ENCODE measurements at places on chromosomes 7 and 10.

GRCh38 chr10:47036771-47037170 is 125.5 kb downstream of the PTPN20 start:
- no peak for DNase-seq

DNA sequence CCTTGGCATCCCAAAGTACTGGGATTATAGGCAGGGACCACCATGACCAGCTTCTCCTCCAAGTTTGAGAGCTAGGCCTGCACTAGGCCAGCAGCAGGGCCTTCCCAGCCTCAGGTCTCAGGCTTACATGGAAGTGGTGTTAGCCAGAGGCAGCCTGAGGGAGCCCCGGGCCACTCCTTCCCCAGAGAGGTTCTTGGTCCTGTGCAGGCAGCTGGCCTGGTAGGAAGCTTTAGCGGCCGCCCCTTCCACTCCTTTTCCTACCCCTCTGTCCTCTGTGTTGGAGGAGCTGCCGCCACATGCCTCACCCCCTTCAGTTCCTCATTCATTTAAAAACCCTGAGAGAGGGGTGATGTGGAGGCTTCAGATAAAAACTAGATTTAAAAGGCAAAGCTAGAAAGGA is 40.3 kb downstream of the TSPAN15 start:
- DNase-seq, result no peak

- DNase-seq, result no peak
Measured at GRCh38 chr7:139095194-139095659, 14.3 kb downstream of the ZC3HAV1 start.

DNA sequence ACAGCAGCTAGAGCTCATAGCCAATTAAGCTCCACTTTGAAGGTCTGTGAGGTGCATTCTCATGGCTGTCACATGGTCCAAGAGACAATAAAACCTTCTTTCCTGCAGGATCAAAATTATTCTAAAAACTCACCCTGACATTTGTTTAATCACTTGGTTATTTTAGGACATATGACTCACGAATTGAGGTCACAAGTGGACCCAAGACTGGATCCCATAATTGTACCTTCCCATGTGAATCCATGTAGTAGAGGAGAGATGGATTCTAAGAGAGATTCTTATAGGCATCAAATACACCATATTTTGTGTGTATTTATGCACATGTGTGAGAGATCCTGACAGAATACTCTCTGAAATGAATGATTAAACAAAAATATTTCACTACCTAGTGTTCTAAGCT is 18.1 kb downstream of the POLR1F start:
- no peak for DNase-seq

DNA sequence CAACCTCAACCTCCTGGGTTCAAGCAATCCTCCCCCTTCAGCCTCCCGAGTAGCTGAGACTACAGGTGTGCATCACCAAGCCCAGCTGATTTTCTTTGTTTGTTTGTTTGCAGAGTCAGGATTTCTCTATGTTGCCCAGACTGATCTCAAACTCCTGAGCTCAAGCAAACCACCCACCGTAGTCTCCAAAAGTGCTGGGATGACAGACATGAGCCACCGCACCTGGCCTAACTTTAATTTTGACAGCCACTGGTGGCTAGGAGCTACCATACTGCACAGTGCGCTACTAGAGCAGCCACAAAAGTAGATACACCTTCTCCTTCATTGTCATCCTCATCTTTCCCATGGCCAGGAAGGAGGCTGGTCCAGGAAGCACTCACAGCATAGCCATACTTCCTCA is 31.2 kb upstream of the GATA3 start:
- DNase-seq, result no peak

DNA sequence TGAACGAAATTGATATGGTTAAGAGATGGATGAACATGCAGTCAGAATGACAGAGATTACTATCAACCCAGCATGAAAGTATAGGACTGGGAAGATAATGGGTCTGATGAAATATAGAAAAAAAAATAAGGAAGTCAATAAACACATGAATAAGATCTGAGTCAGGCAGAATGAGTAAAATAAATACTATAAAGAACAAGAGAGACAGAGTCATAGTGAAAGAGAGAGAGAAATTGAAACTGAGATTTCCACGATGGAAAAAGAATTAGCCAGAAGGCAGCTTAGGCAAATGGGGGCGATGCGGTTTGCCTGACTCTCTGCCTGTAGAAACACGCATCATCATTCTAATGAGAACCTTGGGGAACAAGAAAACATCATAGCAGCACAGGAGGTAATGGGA is 26.6 kb downstream of the SEMA3D start:
- DNase-seq, result no peak

DNA sequence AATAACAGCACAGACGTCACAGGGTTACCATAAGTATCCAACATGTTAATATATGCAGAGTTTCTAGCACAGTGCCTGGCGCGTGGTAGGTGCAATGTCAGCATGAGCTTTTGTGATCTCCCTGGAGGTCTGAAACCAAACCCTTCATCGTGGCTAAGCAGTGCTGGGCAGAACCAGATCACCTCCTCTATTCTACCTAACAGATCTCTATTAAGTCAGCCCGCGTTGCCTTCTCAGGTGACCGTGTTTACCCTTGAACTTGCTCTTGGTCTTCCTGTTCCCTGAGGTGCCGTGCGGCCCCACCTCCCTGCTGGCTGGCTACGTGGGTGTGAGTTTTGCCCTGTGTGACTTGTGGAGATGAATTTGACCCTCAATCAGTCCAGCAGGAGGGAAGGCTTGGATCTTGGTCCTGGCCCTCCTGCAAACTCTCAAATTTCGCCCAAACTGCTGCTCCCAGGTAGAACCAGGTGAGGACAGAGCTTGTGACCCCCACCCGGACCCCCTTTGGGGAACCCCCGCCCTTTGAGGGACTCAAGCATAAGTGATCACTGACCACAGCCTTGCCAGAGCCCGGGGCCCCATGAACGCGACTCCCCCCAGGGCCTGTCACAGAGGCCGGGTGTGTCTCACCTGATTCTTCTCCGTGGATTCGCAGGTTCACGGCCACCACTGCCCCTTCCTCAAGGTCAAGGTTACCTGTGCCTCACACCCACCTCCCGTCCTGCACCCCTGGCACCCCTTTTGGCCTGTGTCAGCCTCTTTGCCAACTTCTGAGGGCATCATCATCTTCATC is 54.2 kb downstream of the ELFN1 start:
- no peak for DNase-seq

DNA sequence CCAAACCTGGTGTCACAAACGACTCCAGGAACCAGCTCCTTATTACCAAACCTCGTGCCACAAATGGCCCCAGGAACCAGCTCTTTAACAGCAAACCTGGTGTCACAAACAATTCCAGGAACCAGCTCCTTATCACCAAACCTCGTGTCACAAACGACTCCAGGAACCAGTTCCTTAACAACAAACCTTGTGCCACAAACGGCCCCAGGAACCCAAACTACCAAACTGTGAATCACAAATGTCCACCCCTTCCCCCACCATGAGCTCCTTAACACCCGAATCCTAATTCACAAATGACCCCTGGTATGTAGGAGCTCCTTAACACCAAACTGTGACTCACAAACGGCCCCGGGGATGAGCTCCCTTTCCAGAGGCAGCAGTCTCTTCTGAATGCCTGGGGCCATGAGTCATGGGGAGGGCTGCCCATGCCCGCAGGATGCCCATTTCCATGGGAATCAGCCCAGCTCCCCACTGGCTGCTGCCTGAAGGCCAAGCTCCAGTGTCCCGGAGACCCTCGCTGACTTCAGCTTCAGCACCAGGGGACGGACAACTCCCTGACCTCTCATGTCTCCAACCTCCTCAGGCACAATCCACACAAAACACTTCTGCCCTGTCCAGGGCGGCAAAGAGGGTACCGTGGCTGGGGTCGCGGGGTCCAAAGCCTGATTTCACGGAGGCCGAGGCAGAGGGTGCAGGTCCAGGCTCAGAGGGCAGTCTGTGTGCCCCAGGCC is 213.1 kb downstream of the ELFN1 start:
- no peak for DNase-seq

- no peak for DNase-seq
Measured at GRCh38 chr7:82057476-82057875, 287.6 kb upstream of the HGF start.

DNA sequence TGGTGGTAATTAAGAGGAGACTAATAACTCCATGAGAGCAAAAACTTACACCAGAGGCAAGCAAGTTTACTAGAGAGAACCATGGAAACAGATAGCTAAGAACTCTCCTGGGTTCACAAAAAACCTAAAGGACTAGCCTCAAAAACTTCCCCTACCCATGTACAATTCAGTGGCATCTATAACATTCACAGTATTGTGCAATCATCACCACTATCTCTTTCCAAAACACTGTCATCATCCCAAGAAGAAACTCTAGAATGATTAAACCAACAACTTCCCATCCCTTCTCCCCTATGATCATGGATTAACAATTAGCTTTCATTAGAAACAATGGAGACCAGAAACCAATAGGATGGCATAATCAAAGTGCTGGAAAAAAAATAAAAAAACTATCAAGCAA is 1038.3 kb downstream of the LRMDA start:
- DNase-seq, result no peak

DNA sequence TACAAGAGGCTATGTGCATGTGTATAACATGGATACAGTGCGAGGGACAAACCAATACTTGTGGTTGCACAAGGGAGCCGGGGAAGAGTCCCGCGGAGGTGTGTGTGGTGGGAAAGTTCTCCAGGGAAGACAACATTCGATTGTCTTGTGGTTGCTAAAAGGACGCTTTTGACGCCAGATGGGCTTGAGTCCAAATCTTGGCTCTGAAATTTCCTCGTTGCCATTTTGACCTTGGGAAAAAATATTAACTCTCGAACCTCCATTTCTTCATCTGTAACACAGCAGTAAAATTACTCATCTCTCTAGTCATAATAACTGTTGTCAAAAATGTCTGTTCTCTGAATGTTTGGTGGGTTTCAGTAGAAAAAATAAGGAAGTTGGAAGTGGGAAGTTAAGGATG is 16.5 kb downstream of the PLXDC2 start:
- no peak for DNase-seq

DNA sequence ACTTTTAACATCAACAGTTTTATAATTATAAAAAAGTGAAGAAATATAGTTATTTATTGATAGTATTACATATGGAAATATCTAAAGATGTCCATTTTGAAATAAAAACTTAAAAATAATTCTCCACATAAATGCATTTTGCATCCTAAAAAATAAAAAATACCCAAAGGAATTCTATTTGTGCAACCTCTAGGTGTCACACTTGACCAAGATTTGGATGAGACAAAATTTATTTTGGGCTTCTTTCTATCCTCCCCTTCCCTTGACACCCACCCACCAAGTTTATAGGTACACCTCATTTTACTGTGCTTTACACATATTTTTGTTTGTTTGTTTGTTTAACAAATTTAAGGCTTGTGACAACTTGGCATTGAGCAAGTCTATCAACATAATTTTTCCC is 3.3 kb upstream of the THSD7A start:
- DNase-seq, result no peak

GRCh38 chr7:107694386-107694785 is 33.8 kb downstream of the SLC26A4 start:
- DNase-seq, result no peak

DNA sequence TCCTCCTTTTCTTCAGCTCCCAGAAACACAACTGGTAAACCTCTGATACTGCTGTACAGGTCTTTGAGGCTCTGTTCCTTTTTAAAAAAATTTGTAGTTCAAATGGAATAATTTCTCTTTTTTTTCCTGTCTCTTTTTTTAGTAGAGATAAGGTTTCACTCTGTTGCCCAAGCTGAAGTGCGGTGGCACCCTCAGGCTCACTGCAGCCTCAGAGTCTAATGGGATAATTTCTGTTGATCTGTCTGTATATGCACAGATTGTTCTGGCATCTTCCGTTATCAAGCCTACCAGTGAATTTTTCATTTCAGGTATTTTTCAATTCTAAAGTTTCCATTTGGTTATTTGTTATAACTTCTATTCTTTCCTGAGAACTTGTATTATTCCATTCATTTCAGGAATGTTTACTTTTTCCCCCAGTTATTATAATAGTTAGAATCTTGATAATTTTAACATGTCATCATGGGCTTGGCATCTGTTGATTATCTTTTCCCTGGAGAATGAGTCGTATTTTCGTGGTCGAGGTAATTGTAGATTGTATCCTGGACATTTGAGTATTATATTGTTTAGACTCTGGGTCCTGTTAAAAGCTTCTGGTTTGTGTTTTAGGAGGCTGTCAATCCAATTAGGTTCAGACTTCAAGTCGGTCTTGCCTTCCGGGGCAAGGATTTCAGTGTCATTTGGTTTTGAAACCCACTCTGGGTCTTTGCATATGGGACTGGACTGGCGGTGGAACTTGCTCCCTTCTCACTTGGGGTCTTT is 24.5 kb downstream of the CRCP start:
- DNase-seq, result no peak

DNA sequence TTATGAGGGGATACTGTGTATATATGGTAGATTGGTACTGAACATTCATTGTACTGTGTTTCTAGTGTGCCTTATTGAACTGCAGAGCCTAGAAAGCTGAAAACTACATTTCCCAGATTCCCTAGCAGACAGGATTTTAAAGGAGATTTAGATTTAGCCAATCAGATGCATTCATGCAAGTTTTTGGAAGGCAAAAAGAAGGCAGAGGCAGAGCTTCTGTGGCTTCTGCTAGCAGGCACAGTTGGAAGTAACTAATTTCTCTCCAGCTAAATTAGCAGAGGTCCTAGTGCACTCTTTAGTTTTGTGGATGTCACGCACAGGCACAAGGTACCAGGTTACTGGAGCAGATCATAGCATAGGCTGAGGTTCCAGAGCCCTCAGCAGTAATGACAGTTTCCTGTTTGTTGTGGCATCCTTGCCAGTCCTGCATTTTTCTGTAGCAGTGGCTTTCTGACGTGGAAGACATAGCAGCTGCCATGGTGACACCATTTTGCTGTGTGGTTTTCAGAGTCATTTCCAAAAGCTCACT is 83.7 kb upstream of the CCDC71L start:
- DNase-seq, result no peak

DNA sequence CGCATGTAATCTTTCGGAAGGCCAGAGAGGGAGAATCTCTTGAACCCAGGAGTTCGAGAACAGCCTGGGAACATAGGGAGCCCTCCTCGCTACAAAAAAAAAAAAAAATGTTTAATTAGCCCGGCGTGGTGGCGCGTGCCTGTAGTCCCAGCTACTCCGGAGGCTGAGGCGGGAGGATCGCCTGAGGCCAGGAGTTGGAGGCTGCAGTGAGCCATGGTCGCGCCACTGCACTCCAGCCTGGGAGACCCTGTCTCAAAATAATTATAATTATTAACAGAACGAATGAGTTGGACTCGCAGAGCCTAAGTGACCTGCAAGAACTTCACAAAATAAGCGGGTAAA is 794 bp downstream of the PCGF6 start:
- DNase-seq, result no peak

Data from NCI-H524 (cell line).